ENCODE measurements at places on chromosomes 2 and 18.

- DNase-seq = no peak
These were observed 392.2 kb downstream of the ARHGAP15 start for GRCh38 chr2:143521396-143521795.

GRCh38 chr2:16281451-16282335 is 341.3 kb downstream of the MYCN start:
- DNase-seq = no peak

DNA sequence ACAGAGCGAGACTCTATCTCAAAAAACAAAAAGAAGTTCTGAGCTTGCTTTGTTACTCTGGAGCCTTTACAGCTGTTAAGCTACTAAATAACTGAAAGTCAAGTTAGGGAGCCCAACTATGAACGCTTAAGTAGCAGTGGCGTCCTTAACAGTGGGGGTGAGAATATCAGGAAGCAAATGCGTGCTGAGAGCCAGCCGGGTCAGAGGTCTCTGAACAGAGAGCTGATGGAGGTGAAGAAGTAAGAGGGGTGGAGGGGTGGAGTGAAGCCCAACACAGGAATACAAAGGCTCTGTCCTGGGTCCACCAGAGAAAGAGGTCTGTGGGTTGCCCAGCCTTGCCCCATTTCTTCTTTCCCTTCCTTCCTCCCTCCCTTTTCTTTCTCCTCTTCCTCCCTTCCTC is 104.1 kb upstream of the GATA6 start:
- no peak for DNase-seq

DNA sequence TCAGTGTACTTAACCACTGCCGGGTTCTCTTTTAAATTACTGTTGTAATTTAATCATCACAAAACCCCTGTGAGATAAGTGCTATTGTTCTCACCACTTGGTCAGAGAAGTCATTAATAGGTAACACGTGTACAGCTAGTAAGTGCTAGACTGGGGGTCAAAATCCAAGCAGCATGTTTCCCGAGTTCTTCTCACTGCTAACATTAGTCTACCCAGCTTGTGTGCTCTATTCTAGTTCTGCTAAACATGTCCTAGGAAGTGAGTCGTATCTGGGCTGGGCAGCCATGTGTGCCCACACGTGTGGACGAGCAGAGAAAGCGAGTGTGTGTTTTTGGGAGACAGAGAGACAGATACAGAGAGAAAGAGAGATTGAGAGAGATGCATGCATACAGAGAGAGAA is 94.1 kb downstream of the BIN1 start:
- DNase-seq = no peak

GRCh38 chr18:70622622-70623419 is 334.0 kb downstream of the SOCS6 start:
- no peak for DNase-seq

GRCh38 chr18:31102025-31102684 is at the start of gene DSC2:
Gene DSC2 (minus strand): TSS chr18:31102421. CDS start chr18:31101971, 450 bp downstream.
- DNase-seq = no peak

DNA sequence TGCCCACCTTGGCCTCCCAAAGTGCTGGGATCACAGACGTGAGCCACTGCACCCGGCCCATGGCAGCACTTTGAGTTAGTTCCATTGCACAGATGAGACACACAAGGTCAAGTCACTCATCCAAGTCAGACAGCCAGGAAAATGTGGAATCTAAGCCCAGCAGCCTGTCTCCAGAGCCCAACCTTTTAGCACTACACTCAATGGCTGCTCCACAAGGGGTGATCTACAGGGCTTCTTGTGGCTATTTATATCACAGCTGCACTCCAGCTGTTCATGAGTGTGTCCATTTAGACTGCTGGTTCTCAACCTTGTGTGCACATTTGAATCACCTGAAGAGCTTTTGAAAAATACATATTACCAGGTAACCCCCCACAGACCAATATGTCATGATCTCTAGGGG is 72.9 kb upstream of the RPL31 start:
- DNase-seq = no peak

DNA sequence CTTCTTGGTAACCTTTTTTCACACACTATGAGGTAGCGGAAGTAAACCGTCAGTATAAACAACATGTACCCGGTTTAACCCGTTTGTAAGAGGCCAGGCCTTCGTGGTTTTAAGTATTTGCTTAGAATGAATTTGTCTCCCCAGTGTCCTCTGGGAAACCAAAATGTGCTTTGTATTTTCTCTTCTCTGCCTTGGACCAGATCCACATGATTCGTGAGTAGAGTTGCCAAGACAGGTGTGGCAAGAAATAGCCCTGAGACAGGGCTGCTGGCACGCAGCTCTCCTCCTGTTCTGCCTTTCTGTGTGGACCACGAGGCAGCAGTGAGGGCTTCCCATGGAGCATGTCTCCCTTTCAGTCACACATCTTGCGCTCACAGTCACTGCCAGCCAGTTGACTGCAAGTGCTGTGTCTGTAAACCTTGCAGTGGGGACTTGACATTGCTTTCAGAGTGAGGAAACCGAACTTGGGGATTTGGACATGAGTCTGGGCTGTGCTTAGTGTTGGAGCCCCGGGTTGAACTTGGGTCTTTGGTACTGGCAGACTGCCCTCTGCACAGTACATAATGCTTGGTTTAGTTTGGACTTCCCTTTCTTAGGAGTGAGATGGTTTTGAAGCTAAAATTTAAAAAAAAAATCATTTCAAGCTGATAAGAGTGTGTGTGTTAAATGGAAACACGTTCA is 19.1 kb downstream of the BCL2L11 start:
- no peak for DNase-seq

DNA sequence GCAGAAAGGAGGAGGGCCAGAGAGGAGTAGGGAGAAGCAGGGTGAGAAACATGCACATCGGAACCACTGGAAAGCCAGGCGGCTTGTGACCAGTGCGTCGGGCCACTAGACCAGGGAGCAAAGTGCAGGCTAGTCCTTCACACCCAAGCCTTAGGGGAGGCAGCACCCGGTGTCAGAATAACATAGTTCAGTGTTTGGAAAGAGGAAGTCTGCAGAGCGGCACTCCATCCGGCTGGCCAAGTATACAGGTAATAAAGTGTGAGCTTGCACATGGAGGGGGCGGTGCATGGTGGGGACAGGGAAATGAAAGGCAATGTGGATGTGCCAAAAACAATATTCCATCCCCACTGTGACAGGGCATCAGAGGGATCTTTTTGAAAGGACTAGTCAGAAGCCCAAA is 69.7 kb downstream of the ZNF521 start:
- no peak for DNase-seq

- DNase-seq = no peak
These were observed 92.2 kb upstream of the NCKAP5 start for GRCh38 chr2:133660510-133660909.

Data from activated naive CD4-positive, alpha-beta T cell treated with Interleukin-2 at 50 U/mL for 16 hours (primary cell).